ENCODE measurements at places on chromosomes 16 and 17.

DNA sequence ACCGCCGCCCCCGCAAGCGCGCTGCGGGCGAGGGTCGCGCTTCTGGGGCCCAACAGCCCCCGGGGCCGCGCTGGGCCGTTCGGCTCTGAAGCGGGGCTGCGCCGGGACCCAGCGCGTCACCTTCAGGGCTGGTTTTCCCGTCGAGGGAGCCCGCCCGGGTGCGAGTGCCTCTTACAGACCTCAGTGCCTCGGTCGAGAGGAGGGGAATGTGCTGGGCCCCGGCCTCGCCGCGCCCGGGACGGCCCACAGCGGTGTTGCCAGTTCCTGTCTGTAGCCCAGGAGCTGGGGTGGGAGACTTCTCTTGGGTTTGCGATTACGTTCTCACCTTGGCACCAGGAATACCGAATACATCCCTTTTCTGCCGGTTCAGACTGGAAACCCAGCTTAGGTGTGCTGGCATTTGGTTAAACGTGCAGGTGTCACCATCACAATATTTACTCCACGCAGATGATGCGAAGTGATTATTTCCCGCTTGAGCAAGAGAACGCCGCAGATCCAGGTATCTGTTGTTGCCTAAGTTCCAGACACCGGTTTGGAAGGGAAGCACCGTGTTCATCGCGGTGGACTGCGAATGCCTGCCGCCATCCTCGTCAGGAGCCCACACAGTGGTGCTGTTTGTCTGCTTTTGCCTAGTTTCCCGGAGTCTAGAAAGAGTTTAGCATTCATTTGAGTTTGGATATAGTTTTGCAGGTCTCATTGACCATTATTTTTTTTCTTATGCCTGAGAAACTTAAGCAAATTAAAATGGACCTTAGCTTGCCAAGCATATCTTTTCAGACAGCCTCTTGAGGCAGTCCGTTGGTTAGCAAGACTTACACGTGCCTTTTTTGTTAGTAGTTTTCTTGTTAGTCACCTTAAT is 914 bp downstream of the MAP1LC3B start:
- peak; percentile 78 for DNase-seq

- no peak for DNase-seq
Measured at GRCh38 chr17:17129466-17129865, 76.7 kb downstream of the PLD6 start.

GRCh38 chr16:17206712-17207111 is 264.0 kb downstream of the XYLT1 start:
- no peak for DNase-seq

DNA sequence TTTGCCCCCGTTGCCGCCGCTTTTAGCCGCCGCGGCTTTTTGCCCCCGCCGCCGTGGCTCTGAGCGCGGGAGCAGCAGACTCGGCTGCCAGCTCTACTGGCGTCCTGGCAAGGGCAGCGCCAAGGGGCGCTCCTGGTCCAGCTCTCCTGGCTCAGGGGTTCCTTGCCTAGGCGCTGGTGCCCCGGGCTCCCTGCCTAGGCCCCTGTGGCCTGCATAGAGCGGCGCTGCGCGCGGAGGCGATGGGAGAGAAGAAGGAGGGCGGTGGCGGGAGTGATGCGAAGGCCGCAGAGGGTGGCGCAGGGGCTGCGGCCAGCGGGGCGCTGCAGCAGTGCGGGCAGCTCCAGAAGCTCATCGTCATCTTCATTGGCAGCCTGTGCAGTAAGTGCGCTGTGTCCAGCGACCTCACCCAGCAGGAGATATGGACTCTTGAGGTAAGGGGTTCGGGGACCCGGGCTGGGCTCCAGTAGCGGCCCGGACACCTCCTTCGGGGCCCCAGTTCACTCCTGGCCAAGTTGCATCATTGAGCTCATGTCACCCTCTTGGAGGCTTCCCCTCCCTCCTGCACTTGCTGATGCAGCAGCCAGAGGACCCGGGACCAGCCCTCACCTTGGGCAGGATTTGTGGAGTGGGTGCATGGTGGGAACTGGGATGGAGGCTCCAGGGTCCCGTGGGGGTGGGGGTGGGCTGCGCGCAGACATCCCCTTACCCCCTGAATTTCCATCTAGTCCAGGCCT is 1344.4 kb downstream of the TP53TG3F start:
- DNase-seq, result no peak

- DNase-seq, result no peak
Measured at GRCh38 chr16:71767060-71767900, 41.4 kb downstream of the AP1G1 start.

DNA sequence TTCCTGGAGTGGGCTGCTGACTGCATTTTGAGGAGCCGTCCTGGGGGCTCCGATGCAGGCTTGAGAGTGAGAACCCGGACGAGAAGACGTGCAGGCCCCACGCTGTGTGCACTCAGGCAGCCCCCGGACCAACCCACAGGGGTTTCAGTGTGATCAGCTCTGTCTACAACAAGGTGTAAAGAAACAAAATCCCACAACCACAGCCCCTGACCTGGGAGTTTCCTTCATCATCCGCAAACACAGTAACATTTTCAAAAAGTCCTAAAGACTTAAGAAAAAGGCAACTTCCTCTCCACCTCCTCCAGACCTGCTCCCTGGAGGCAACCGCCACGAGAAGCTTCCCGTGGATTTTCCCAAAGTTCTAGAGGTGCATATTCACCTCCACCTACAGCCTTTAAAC is 15.4 kb upstream of the MEAK7 start:
- no peak for DNase-seq

DNA sequence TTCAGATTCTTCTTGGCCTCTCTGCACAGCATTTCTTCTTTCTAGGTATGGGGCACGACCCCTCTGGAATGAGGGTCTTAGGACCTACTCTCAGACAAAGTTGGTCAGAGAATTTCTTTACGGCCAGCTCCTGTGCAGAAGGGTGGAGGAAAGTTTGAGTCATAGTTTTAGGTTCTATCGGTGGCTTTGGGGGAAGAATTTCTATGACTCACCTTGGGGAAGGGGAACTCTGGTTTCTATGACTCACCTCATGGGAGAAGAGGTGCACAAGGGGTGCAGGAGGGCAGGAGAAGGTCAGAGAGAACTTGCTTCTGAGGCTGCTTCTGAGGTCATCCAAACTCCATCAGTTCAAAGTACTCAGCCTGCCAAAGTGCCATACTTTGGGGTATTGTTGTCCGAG is 2.5 kb upstream of the ABCC12 start:
- no peak for DNase-seq

- no peak for DNase-seq
Measured at GRCh38 chr17:65984299-65984698, 207.6 kb downstream of the CEP112 start.

DNA sequence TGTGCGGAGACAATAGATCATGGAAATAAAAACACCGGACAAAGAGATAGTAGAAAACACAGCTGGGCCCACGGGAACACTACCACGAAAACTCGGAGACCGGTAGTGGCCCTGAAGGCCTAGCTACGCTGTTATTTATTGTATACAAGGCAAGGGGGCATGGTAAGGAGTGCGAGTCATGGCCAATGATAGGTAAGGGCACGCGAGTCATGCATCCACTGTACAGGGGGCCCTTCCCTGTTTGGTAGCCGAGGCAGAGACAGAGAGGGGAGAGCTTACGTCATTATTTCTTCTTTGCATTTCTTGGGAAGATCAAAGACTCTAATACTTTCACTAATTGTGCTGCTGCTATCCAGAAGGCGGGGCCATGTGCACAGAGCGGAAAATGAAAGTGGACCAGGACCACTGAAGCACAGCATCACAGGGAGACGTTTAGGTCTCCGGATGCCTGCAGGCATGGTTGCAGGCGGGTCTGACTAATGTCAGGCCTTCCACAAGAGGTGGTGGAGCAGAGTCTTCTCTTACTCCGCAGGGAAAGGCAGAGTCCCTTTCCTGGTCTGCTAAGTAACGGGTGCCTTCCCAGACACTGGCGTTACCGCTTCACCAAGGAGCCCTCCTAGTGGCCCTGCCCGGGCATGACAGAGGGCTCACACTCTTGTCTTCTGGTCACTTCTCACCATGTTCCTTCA is 74.4 kb upstream of the ARL4D start:
- no peak for DNase-seq

- peak; percentile 98 for DNase-seq
Measured at GRCh38 chr17:36948717-36949460, at the start of gene AATF. Gene AATF (plus strand): TSS chr17:36948954. CDS start chr17:36949126, 172 bp downstream.

- no peak for DNase-seq
Measured at GRCh38 chr17:64147110-64148016, 17.4 kb upstream of the ERN1 start.

DNA sequence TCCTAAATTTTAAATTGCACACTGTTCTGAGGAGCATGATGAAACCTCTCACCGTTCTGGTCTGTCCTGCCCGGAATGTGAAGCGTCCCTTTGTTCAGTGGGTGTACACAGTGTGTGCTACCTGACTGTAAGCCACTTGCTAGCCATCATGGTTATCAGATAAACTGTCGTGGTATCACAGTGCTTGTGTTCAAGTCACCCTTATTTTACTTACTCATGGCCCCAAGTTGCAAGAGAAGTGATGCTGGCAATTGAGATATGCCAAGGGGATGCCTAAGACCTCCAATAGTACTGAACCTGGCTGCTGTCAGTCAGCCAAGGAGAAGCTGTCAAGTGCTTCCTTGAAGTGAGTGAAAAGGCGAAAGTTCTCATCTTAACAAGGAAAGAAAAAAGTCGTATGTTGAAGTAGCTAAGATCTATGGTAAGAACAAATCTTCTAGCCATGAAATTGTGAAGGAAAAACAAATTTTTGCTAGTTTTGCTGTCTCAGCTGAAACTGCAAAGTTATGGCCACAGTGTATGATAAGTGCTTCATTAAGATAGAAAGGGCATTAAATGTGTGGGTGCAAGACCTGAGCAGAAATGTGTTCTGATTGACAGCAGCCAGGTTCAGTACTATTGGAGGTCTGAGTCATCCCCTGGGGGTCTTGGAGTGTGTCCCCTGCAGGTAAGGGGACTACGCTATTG is 5.8 kb downstream of the PIK3R6 start:
- peak; percentile 14 for DNase-seq

DNA sequence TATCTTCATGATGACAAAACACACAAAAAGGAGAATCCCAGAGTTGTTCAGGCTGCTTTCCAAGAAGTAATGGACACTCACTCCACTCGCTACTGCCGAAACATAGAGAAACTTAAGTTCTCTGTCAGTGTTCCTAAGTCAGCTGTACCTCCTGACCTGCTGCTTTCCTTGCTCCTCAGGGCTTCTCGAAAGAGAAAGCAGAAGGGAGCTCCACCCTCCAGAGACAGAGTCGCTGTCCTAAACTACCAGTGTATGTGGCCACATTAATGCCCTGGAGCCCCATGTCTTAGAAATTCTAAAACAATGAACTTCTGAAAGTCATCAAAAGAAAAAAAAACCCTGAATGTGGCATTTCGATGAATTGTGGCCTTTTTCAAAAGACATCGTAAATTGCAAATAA is 390.8 kb upstream of the MON1B start:
- no peak for DNase-seq

DNA sequence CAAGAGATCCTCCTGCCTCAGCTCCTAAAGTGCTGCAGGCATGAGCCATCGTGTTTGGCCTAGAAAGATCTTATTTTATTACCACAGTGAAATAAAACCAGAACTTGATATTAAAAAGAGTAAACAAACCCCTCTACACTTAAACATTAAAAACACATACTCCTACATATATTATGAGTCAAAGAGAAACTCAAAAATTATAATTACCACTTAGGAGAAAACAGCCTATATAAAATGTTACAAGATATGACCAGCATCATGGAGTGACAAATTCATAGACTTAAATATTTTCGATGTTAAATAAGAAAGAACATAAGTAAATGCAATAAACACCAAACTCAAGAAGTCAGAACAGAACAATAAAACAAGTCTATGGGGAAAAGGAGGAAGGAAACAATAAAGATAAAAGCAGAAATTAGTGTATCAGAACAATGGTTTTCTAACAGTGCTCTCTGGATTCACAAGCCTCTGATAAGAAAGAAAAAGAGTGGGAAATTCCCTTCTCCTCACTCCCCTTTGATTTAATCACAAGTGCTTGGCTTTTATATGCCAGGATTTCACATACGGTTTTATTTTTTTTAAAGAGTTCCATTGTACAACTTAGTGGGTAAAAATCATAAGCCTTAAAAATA is 23.0 kb downstream of the SKAP1 start:
- no peak for DNase-seq

DNA sequence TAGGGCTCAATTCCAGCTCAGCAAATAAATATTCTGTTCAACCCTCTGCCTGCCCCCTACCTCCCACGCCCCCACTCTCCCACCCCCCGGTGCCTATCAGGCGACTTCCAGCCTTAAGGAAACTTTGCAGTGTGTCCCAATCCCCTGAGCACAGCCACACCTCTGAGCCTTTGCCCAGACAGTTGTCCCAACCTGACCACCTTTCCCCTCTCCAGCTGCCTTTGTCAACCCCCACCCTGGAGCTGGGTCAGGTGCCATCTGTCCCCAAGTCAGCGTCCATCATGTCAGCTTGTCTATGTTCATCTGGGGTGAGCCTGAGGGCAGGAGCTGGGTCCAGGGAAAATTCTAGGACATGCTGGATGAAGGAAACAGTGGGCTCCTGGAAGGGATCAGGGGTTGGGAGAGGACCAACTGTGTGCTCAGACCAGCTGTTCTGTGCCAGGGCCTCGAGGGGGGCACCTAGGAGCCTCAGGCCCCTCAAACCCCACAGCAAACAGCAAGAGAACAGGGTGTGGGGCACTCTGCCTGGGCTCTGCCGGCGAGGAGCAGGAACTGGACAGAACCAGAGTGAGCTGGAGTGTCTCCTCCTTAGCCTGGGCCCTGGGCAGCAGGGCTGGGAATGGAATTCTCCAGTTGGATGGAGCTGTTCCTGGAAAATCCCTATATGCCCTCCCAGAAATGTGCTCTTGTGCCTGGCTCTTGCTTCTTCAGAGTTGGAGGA is 17.8 kb downstream of the CDH16 start:
- DNase-seq, result no peak

- DNase-seq, result no peak
Measured at GRCh38 chr16:65116818-65117430, 4.9 kb downstream of the CDH11 start.

DNA sequence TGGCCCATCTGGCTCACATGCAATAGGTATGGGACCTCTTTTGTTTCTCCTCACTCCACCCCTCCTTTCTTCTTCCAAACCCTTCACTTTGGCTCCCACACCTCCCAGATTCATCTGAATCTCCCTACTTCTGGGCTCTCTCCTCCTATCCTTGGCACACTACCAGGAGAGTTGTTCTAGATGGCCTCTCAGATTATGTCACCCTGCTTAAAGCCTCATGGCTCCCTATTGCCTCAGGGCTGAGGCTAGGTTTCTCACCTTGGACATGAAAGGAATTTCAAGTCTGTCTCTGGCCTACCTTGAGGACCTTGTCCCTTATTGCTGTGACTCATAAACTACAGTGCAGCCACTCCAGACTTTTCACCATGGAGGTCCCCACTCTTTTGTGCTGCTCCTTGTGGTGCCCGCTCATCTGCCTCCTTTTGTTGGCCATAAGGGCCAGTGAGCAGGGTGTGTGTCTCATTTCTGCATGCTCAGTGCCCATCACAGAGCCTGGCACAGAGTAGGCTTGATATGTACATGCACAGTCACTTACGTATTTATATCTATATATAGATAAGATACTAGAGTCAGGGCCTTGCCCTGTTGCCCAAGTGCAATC is 1.0 kb upstream of the MFAP4 start:
- DNase-seq, result peak; percentile 45

- peak; percentile 13 for DNase-seq
Measured at GRCh38 chr17:80115159-80115558, 13.8 kb downstream of the GAA start.

- DNase-seq, result no peak
Measured at GRCh38 chr17:789160-789840, 7.1 kb downstream of the MRM3 start.

GRCh38 chr17:33258296-33258695 is 34.8 kb downstream of the ASIC2 start:
- DNase-seq, result no peak

GRCh38 chr17:78818932-78819331 is 21.7 kb downstream of the USP36 start:
- no peak for DNase-seq

GRCh38 chr17:62351176-62351575 is 29.2 kb upstream of the EFCAB3 start:
- no peak for DNase-seq

Data from sciatic nerve (tissue), 2 donors.